SK-N-MC (cell line): ENCODE measurements at places on chromosomes 16 and 17.

- DNase-seq: no peak
These were observed 22.5 kb upstream of the C16orf78 start for GRCh38 chr16:49351096-49351487.

- no peak for DNase-seq
These were observed 11.5 kb downstream of the CD300E start for GRCh38 chr17:74612046-74612445.

DNA sequence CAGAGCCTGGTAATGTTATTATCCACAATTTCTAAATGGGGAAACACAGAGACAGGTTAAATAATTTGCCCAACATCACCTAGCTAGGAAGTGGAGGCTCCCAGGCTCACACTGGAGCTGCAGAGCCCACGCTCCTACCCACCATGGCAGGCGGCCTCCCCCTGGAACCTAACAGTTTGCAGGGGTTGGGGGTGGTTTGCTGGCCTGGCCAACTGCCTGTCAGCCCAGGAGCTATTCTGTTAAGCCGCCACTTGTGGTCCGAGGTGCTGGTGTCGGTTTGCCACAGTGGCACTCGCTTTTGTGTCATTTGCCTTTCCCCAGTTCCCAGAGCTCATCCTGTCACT is 3.6 kb downstream of the PRCD start:
- no peak for DNase-seq

DNA sequence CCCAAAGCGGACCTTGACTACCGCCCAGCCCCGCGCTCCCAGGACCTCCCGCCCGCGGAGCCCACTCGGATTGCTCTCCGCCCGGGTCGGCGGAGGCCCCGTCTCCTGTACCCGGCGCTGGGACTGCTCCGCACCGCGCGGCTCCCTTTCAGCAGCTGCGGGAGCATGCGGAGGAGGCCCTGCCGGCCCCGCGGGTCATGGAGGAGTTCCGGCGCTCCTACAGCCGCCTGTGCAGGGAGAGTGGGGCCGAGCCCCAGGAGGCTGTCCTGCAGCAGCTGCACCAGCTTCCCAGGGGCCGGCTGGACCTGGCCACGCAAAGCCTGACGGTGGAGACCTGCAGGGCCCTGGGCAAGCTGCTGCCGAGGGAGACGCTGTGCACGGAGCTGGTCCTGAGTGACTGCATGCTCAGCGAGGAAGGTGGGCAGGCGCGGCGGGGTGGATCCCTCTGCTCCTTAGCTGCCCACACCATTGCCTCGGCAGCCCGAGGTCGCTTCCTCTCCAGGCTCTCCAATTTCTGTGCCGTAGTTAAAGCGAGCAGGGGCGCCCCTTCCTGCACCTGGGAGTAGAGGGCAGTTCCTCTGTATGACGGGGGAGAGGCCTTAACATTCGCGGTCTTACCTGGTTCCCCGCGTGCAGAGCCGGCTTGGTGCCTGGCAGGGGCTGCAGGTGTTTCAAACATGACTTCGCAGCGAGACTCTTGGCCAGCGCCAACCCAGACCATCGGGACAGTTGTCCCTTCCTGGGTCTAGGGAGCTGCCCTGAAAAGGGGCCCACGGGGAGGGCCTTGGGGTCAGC is 539 bp downstream of the LRRC45 start:
- no peak for DNase-seq

- DNase-seq: no peak
These were observed 28.5 kb downstream of the IQCK start for GRCh38 chr16:19746561-19746960.

DNA sequence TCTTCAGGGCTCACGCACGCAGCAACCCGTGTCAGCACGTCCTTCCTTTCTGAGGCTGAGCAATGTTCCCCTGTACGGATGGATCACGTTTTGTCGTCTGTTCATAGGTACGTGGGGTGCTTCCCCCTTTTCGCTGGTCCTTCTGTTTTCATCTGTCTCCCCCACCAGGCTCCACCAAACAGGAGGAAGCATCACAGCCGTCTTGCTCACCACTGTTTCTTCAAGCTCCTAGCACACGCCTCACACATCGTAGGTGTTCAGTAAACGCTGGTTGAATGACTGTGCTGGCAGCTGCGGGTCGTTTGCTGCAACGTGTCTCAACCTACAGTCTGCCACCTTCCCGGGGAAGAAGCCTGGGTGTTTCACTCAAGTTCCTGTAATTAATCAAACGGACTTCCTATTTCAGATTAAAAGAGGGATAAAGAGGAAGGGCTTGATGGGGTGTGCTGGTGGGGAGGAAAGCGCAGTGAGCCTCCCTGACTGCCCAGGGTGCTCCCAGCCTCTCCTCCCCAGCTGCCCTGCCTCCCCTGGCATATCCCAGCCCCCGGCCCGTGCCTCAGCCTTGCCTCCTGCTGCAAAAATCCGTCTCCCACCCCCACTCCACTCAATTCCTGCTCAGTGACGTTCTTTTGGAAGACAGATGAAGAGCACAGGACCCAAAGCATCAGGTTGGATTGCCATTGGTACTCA is 76.7 kb upstream of the DOC2B start:
- no peak for DNase-seq

- DNase-seq: no peak
These were observed 20.9 kb upstream of the IL17C start for GRCh38 chr16:88617268-88618031.

DNA sequence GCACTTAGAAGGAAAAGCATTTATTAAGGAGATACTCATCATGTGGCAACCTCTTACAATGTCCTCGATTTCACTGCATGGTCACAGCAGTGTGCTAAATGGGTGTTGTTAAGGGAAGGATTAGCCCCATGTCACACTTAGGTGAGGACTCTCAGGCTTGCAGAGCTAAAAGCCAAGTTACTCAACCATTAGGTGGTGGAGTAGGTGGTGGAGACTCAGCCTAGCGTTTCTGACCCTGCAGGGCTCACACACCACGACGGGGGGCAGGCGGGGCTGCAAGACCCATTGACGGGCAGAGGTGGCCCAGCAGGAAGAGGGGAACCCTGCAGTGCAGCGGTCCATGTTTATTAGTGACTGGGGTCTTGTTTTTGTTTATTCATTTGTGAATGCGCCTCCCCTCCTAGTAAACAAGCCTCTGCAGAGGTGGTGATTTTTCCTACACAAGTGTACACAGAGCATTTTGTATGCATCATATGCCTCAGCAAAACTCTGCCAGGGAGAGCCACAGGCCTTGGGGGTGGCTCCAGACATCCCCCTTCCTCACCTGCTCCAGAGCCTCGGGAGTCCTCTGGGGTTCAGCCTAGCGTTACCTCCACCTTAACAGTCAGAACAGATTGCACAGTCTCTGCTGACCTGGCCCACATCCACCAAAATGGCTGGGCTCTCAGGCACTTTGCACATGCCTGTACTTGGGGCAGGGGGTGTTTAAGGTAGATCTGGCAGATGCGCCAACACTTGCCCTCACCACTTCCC is 216.7 kb downstream of the C16orf95 start:
- no peak for DNase-seq

DNA sequence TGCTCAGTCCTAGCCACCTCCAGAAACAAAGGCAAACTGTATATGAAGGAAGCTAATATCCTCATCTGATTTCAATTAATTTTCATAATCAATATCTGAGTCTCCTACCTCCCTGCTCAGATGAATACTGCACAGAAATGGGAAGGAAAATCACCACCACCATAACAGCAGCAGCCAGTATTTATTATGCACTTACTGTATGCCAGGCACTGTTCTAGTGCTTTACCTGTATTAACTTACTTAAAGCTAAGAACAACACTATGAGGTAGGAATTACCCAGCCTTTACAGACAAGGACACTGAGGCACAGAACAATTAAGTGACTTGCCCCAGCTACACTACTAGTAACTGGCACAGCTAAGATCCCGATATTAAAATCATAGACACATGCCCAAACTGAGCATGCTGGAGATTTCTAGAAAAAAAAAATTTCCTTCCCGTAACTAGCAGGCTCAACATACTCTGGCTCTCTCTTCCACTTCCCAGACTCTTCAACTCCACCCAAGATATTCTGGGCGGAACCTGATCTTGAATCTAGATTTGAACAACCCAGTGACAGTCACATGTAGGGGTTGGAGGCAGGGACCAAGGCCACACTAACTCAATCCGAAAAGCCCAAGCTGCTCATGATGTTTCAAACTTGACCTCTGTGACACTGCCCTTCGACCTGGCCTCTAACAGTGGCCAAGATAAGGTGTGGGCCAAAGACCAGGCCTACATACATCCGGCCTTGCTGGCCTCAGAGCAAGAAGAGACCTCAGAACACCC is 3.9 kb downstream of the TRIM25 start:
- no peak for DNase-seq

GRCh38 chr16:68074850-68075555 is 10.2 kb upstream of the NFATC3 start:
- no peak for DNase-seq

- DNase-seq: no peak
These were observed 79.6 kb upstream of the TEKT1 start for GRCh38 chr17:6910987-6911603.

DNA sequence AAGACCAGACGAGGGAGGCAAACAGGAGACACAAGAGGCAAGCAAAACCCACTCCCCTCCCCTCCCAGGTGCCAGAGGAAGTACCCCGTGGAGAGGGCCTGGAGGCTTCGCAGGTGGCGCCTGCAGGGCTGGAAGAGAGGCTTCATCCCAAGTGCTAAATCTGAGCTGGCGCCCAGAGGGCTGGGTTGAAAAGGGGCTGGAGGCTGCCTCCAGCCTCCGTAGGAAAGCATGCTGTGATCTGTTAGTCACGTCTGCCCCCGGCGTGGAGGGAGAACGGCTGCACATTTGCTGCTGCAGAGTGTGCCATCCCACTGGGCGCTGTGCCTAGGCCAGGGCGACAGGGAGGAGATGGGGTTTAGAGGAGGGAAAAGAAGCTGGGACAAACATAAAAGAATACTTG is 16.9 kb downstream of the RPH3AL start:
- no peak for DNase-seq

DNA sequence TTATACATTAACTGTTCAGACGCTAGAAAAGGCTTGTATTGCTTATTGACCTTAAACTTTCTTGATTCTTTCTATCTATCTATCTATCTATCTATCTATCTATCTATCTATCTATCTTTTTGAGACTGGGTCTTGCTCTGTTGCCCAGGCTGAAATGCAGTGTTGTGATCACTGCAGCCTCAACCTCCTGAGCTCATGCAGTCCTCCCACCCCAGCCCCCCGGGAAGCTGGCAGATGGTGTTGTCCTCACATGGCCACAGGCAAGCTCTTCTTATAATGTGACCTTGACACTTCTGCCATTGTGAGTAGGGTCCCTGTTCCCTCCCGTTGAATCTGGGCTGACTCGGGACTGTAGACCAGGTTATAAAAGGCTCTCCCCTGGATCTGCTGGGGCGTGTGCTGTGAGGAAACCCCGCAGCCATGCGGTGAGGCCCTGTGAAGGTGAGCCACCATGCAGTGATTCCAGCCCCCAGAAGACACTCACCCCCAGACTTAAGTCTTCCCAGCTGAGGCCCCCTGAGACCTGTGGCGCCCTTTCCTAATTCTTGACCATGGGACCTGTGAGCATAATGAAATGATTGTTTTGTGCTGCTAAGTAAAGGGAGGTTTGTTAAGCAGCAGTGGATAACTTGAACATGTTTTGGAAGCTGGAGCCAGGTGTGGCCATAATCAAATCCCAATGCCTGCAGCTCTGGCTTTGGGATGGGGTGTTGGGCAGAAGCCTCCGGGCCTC is 54.3 kb downstream of the RPTOR start:
- no peak for DNase-seq

DNA sequence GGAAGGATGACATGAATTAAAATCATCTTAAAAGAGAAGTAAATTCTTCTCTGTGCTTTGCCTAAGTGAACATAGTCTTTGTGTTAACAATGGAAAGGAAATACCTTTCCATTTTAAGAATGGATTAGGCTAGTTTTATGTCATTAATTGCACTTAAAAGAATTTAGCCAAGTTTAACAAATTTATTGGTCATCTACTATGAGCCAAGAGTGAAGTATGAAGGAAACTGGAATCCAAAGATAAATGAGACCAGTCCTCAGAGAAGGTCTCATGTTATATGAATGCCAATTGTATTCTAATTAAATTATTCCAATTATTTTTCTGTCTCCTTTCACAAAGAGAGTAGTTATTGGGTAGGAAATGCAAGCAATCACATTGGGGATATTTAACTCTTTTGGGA is 741.3 kb upstream of the SOX9 start:
- DNase-seq: no peak

DNA sequence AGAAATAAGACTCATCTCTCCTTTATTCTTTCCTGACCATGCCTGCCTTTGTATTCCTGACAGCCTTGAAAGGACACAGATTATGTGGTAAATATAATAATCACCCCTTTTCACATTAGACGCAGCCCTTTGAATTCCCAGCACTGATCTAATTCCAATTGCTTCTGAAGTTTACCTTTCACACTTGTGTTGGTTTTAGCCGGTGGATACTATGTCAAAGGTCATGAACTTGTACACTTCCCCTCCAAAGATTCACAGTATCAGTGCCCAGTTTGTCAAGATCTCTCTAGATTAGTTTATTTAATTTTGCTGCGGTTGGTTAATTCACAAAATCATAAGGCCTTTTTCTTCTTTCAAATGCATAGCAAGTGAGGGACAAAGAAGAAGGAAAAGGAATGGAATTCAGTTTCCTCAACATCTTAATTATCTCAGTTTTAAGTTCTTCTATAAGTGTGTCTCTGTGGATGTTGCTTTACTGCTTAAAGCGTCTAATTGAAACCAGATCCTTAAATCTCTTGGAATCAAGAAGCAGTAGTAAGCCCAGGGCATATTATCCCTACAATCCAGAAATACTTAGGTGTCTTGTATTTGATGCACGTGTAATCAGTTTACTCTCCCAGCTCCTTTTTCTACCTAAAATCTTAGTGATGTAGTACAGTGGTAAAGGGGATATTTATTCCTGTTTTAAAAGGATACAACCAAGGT is 174.3 kb upstream of the TBX2 start:
- peak; percentile 2 for DNase-seq

DNA sequence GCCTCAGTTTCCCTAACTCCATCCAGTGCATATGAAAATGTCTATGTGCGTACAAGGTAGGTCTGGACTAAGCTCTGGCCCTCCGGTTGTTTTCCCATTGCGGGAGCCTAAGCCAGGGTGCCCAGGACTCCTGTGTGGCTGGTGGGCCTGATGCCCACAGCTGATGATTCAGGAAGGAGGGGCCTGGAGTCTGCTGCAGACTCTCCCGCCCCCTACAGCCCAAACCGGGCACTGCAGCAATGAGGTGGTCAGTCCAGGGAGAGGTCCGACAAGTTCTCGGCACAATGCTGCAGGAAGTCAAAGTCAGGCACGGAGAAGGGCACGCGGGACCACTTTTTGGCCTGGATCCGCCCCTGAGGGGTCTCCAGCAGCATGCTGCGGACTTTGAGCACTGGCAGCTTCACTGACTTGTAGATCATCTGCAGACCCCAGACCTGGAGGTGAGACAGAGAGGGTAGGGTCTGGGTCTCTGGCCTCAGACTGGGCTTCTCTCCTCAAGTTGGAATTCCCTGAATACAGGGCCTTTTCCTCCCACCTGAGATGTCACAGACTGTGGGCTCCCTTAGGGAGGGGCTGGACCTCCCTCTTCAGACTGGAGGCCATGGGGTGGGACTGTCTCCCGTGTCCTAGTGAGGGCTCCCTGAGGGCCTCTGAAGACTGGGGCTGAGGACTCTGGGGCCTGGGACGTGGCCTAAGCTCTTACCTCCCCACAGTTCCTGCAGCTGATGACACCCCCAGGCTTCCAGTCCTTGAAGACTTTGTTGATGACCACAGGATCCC is 3.4 kb upstream of the ZNF385C start:
- no peak for DNase-seq

- no peak for DNase-seq
These were observed 18.4 kb upstream of the TBKBP1 start for GRCh38 chr17:47675380-47676198.
